ENCODE measurements at places on chromosomes 16 and 17. TPM values are rescaled to one million over a fixed set of nuclear protein-coding genes. Genes with fewer than 3 reads are reported as not detected.

DNA sequence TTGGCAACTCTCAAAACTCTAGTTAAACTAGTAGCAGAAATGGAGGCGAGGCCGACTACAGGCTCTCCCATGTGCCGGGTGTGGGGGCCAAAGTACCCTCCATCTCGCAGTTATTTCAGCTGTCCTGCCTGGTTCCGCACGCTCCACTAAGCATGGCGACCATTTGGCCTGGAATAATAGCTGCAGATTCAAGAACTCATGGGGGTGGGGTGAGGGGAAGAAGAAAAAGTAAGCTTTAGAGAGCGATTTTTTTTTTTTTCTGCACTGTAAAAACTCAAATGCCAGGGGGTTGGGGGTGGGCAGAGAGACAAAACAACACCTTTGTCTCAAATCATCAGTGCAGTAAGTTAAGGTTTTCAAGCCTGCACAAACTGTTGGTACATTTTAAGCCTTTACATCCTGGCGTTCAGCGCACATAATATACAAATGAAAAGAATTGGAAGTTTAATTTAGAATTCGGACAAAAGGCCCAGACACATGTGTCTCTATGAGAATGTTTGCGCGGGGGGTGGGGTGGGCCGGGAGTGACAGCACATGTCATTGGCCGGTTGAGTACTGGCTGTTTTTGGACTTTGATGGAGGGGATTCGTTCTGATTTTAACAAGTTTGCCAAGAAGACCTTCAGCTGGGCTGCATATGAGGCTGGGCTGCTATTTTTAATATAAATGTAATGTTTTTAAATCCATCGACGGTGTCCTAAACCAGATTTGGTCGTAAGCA, 694.7 kb upstream of the SALL1 start:
- DNase-seq, result peak; percentile 59

GRCh38 chr17:279776-280175, 72.8 kb downstream of the RPH3AL start:
- DNase-seq, result no peak

DNA sequence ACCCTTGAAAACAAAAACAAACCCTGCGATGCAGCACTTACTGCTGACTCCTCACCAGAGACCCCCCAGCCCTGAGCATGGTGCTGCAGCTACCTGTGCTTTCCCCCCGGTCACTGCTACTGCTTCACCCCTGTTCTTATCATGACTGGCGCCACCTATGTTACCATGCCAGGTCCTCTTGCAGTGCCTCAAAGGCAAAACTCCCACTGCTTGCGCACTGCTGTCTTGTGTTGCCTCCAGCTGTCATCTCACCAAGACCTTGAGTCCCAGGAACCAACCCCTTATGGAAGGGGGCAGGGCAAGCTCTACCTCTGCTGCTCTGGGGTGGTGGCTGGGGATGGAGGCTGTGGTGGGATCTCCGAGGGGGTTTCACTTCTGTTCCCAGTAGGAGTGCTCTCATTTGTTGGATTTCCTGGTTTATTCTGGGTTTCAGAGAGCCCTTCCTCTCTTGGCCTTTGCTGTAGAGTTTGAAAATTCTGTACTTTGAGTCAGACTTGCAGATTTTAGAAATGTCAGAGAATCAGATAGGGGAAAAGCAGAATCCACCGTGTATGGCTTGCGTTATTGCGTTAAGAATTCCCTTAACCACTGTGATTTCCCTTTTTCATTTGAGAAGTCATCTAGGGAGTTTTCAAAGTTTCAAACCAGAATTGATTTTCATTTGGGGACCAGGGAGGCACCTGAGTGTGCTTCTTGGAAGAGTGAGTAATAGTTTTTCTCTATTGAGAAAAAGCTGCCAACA, 96.6 kb downstream of the SPECC1 start:
- DNase-seq, result no peak

DNA sequence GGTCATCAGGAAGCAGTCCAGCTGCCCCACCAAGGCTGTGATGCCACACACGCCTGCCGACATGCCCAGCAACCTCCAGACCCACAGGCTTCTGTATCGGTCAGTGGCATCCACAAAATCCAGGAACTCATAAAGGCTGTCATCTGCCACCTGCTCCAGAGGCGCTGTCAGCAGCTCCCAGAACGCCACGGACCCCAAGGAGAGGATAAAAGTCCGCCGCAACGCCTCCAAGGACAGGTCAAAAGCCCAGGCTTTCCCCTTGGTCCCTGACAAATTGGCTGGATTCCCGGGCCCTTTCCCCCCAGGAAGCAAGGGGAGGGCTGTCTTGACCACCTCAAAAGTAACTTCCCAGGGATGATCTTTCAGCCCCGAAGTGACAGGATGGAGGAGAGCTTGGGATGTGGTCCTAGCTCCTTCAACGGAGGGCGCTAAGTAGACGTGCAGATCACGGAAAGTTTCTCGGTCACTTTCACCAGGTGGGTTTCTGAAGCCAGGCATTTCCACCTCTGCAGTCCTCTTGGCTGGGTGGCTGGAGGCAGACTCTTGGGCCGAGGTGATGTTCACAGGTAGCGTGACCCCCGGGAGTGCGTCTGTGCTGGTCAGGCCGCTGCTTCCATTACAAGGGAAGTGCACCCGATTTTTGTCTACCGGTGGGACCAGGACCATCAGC, 854 bp downstream of the MFSD6L start:
- no peak for DNase-seq

- DNase-seq, result peak; percentile 97
Observed at GRCh38 chr17:74569020-74570003, 2.0 kb upstream of the CD300H start.

- DNase-seq, result no peak
Observed at GRCh38 chr17:27541301-27542023, 85.2 kb downstream of the KSR1 start.

DNA sequence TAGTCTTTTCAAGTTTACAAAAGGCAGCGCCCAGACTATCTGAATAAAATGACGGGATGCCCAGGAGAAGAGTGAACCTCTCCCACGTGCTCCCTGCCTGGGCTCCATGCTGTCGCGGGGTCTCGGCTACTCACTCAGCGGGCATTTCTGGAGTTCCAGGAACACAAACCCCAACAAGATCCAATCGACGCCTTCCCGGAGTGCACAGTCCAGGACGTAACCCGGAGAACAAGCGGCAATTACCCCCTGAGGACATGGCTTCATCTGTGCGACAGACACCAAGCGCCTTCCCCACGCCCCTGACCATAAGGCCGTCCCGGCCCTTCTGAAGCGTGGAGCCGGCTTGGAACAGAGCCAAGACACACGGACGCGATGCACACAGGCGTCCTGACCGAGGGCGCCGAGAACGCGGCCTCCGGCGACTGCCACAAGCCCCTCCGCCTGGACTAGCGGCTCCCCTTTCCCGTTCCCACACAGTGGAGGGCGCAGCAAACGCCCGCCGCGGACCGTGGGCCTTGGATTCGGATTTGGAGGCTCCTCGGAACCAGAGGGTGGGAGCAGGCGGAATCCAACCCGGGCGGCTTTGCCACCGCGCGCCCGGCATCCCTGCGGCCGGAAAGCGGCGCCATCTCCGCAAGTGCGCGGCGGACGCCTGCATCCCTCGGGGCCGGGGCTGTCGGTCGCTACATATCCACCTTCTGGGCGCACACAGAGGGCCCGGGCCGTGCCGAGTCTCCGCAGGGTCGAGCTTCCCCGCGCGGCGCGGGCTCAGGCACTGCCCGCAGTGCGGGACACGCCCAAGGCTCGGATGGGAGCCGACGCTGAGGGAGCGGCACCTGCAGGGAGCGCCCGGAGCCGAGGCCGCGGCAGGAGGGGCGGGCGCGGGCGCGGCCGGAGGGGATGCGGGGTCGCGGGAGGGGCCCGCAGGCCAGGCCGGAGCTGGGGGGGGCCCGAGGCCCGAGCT, 725 bp downstream of the ABCA3 start:
- peak; percentile 72 for DNase-seq

- DNase-seq, result no peak
Observed at GRCh38 chr17:655618-656017, 59.0 kb downstream of the VPS53 start.

GRCh38 chr17:41411072-41411840, 13.1 kb downstream of the KRT37 start:
- no peak for DNase-seq

DNA sequence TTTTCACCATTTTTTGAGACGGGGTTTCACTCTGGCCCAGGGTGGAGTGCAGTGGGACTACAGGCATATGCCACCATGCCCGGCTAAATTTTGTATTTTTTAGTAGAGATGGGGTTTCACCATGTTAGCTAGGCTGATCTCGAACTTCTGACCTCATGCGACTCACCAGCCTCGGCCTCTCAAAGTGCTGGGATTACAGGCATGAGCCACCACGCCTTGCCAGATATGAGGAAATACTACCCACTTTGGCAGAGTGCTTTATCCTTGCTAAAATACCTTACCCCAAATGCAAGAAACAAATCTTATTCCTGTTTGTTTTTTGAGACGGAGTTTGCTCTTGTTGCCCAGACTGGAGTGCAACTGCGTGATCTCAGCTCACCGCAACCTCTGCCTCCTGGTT, 62.9 kb upstream of the MGAT5B start:
- DNase-seq, result peak; percentile 11

DNA sequence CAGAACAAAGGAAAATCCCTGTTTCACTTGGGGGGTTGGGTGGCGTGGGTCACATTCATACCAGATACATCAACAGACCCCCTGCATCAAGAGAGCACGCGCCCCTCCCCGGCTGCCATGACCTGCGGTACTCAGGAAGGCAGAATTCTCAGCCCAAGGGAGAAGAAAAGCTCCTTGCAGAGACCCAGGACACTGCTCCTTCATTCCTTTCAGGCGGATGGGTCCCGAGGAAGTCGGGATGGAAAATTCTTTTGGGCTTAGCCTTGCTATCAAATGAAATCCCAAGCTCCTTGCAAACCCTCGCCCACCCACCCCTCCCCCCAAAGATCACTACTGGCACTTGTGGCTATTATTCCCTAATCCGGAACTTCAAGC, 40.6 kb downstream of the HIC1 start:
- DNase-seq, result no peak

- DNase-seq, result no peak
Observed at GRCh38 chr16:22272870-22273650, 24.1 kb upstream of the POLR3E start.

DNA sequence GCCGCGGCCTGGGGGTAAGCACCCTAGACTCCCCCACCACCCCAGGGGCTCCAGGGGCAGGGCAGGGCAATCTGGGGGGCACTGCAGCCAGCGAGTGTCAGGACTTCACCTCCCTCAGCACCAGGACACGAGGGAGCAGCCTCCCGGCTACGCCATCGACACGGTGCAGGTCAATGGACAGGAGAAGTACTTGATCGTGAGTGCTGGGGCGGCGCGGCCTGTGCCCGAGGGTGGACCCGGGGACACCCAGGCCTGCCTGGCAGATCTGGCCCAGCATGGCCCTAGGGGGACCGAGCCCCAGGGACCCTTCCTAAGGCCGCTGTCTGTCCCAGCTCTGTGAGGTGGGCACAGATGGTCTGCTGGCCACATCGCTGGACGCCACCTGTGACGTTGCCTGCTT, 3.1 kb upstream of the RHBDL1 start:
- no peak for DNase-seq

DNA sequence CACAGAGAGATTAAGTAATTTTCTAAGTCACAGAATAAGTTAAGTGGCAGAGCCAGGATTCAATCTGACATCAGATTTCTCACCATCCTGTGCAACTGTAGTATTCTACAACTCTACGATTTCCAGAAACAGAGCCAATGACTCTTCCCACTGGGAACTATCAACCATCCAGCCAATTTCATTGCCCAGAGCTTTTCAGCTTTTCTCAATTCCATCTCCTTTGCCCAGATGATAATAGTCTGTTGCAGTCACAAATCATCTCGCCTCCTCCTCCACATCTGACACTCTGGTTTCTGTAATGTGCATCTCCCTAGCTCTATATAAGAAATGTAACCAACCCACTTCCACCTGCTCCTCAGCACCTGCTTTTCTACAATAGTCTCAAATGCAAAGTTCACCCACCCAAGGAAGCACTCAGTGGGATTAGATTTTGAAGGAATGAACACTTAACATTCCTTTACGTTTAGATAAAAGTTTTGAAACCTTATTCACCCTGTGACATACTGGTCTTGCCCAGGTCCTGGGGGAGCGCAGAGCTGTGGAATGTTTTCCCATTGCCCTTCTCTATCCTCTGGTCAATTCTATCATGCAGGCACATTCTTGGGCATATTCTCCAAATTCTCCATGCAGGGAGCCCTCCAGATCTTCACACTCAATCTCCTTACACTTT, 167.8 kb upstream of the ASIC2 start:
- DNase-seq, result no peak

DNA sequence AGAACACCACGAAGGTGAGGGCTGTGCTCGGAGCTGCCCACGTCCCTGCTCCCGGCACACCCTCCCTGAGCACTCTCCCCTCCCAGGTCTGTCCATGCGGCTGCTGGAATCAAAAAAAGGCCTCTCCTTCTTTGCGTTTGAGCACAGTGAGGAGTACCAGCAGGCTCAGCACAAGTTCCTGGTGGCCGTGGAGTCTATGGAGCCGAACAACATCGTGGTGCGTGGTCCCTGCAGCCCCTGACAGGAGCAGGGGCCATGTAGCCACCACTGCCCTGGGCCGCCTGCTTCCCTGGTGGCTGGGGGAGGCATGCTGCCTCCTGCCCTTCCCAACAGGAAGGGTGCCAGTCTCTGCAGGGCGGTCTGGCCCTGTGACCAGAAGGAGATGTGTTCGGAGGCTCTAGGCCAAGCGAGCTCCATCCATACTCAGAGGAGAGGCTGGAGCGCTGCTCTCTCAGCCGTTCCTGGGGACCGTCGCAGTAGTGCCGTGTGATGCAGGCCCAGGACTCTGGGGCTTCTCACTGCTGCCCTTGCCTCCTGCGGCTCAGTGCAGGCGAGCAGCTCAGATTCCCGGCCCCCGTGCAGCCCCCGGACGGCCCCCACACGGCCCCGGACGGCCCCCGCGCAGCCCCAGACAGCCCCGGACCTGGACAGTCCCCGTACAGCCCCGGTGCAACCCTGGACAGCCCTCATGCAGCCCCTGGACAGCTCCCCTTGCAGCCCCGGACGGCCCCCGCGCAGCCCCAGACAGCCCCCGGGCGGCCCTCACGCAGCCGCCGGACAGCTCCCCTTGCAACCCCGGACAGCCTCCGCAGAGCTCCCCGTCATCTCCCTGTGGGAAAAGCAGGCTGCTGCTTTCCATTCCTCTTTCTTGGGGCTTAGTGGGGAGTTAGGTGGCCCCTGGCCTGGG, 20.5 kb downstream of the TCF25 start:
- no peak for DNase-seq

DNA sequence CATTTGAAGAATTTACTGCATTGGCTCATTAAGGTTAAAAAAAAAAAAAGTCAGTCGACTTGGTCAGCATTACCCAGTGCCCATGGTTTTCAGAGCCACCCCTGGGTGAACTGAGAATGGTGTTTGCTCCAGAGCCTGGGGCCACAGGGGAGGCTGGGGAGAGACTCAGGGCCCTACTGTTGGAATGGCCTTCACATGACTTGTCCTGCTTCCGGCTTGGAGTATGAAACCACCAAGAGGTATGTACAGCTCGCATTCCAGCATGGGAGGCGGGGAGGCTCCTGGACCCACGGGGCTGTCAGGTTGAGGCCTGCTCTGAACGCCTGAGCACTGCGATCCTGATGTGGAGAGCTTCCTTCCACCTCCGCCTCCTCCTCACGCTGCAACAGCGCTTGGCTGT, 36.8 kb downstream of the MSI2 start:
- no peak for DNase-seq

Gene GPT2
- total RNA-seq, result 19.8 TPM

Gene CIBAR2
- total RNA-seq, result not detected

Gene TBC1D3I
- not detected for total RNA-seq

Gene NKD1
- under 0.01 TPM for total RNA-seq

Gene AP1G1
- 35.0 TPM for total RNA-seq

Gene CYB561
- total RNA-seq, result 40.1 TPM

Data from Caki2 (cell line).